ENCODE measurements at places on chromosomes 1 and 21. TPM values are rescaled to one million over a fixed set of nuclear protein-coding genes. Genes with fewer than 3 reads are reported as not detected.
A peak's percentile ranks its signal among the peaks of the same experiment; 100 is the strongest.

- DNase-seq, result no peak
Observed at GRCh38 chr21:42964546-42965210, 9.7 kb upstream of the PKNOX1 start.

- DNase-seq, result no peak
Observed at GRCh38 chr1:225770561-225771248, 6.9 kb upstream of the SRP9 start.

DNA sequence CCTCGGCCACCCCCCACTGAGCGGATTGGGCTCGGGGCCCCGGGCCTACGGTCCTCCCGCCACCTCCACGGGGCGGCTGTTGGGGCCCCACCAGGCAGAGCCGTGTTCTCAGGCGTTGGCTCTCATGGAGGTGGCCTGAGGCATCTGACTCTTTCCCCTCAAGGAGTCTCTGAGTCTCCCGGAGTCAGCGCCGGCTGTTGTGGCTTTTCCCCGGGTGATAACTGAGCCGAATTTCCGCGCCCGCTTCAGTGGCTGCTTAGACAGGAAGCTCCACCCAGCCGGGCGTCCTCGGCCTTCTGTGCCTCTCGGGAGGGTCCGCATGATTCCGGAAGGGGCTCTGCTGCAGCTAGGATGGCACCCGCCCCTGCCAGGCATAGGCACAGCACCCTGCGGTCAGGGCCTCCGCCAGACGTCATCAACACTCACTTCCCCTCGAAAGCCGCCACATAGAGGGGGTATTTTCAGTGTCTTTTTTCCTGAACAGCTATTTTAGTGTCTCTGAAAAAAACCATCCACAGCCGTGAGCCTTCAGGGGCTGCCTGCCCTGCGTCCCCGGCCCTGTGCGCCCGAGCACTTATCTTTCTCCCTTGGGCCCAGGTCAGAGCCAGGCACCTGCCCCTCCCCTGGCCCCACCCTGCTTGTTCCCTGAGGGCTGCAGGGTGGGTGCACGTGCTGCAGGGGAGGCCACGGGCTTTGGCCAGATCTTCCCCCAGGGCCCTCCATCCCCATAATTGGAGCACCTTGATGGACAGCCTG is 72.9 kb downstream of the SKI start:
- DNase-seq, result no peak

GRCh38 chr1:155254714-155255242 is 505 bp downstream of the ENTREP3 start:
- DNase-seq, result peak; percentile 39

GRCh38 chr1:15130607-15131006 is 22.9 kb upstream of the TMEM51 start:
- DNase-seq, result no peak

DNA sequence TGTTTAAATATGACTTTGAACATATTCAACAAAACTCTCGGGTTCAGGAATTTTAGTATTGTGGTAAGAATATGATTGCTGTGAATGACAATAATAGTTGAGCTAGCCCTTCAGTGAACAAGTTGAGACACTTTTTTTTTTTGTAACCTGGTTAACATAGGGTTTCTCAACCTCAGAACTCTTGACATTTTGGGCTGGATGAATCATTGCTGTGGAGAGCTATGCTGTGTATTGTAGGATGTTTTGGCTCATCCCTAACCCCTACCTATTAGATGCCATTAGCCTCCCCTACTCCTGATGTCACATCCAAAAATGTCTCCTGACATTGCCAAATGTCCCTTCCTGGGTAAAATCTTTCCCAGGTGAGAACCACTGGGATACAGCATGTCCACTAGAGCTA is 113.7 kb downstream of the RUNX1 start:
- DNase-seq, result no peak

GRCh38 chr1:47578026-47578720 is 140.3 kb downstream of the FOXD2 start:
- DNase-seq, result peak; percentile 51

- no peak for DNase-seq
Observed at GRCh38 chr21:25191141-25191540, 416.1 kb downstream of the MRPL39 start.

Gene SCYL3
- total RNA-seq, result 7.5 TPM

Gene TNFAIP8L2
- not detected for total RNA-seq

Gene TEX38
- total RNA-seq, result not detected

Gene TCEA3
- 1.7 TPM for total RNA-seq

Data from SJSA1 (cell line).